ENCODE measurements at places on chromosomes 16 and 17.
A peak's percentile ranks its signal among the peaks of the same experiment; 100 is the strongest.

DNA sequence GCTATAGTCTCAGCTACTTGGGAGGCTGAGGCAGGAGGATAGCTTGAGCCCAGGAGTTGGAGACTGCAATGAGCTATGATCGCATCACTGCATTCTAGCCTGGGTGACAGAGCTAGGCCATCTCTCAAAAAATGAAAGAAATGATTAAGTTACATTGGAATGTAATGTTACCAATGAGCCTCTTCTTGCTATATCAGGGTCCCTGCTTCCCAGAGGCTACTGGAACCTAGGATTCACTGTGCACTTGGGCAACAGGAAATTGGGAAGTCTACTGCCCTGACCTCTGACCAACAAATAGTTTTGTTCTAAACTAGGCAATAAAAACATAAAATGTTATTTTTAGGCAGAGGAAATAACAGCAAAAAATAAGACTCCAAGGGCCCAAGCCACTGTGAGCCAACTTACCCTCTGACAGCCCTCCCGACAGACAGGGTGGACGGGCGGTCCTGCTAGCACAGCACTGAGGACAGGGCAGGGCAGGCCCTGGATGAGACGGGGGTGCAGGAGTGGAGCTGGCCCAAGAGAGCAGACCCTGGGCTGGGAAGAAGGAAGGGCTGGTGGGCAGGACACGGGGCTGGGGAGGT is 27.5 kb downstream of the NSMCE1 start:
- DNase-seq: no peak

- DNase-seq: no peak
These were observed 20.7 kb downstream of the MYBBP1A start for GRCh38 chr17:4534515-4534914.

GRCh38 chr17:51034800-51035199 is 85.9 kb downstream of the SPAG9 start:
- no peak for DNase-seq

- DNase-seq: no peak
These were observed 120.2 kb upstream of the CACNG3 start for GRCh38 chr16:24135624-24136565.

DNA sequence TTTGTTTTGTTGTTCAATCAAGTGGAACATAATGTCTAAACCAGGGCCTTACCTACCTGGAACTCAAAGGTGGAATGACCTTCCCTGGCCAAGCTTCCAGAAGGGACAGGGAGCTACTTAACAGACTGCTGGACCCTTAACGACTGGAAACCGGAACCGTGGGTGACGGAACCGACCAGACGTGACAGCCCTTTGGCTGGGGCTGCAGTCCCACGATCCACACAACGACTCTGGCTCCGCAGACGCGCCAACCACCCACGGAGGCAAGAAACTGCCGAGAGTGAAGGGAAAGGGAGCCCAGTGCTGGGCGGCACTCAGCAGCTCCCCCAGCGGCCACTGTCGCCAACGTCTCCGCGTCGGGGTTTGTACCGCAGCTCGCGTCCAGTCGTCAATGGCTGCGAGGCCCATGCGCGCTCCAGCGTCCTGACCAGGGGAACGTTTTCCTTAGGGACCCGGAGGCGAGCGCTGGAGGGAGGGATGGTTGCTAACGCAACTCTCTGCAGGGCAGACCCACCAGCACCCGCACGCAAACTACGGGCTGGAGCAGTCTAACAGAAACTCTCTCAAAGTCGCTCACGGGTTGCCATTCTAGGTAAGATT is 5.5 kb upstream of the KIF22 start:
- peak; percentile 86 for DNase-seq

DNA sequence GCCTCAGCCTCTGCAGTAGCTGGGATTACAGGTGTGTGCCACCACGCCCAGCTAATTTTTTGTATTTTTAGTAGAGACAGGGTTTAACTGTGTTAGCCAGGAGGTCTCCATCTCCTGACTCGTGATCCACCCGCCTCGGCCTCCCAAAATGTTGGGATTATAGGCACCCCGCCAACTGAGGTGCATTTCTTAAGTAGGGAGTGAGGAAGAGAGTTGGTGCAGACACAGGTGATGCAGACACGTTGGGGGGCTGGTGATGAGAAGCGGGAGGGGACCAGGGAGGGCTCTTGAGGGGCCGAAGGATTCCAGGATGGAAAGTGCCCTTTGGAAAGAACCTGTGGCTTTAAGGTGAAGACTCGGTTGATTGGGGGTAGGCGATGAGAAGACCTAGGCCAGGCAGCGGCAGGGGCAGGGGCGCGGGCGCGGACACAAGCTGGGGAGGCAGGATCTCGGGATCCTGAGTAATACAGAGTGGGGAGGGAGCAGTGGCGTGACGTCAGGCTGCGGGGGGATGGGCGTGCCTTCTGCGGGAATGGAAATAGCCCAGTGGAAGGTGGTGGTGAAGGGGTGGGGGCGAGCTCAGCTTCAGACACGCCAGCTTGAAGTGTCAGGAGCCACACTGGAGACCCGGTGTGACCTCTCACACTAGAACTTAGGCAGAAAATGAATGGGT is 2.5 kb upstream of the ATP6V0C start:
- DNase-seq: no peak

GRCh38 chr16:47018223-47018891 is 44.9 kb upstream of the DNAJA2 start:
- DNase-seq: peak; percentile 39

- DNase-seq: no peak
These were observed 76.3 kb downstream of the TANC2 start for GRCh38 chr17:63042256-63042812.

- DNase-seq: no peak
These were observed 15.3 kb downstream of the KIF18B start for GRCh38 chr17:44932096-44932786.

GRCh38 chr16:85376292-85377095 is 236.6 kb upstream of the GSE1 start:
- DNase-seq: no peak

DNA sequence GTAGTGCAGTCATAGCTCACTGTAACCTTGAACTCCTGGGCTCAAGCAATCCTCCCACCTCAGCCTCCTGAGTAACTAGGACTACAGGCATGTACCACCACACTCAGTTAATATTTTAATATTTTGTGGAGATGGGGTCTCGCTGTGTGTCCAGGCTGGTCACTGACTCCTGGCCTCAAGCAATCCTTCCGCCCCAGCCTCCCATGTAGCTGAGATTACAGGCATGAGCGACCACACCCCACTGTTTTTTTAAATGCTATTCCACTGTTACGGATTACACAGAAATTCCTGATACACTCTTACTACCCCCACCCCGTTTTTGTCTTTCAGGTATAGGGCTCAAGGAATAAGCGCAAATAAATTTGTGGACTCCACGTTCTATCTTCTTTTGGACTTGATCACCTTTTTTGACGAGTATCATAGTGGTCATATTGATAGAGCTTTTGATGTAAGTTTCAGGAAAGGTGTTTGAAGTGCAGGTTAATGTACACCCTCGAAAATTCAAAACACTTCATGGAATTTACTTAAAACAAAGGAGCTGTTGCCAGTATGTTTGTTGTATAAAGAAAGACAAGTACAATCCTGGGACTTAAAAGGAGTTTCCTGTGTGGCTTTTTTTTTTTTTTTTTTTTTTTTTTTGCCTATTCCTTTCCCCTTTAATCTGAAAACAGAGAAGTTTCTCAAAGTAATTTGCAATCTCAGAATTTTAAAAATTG is 26.2 kb upstream of the SLC12A3 start:
- DNase-seq: no peak

DNA sequence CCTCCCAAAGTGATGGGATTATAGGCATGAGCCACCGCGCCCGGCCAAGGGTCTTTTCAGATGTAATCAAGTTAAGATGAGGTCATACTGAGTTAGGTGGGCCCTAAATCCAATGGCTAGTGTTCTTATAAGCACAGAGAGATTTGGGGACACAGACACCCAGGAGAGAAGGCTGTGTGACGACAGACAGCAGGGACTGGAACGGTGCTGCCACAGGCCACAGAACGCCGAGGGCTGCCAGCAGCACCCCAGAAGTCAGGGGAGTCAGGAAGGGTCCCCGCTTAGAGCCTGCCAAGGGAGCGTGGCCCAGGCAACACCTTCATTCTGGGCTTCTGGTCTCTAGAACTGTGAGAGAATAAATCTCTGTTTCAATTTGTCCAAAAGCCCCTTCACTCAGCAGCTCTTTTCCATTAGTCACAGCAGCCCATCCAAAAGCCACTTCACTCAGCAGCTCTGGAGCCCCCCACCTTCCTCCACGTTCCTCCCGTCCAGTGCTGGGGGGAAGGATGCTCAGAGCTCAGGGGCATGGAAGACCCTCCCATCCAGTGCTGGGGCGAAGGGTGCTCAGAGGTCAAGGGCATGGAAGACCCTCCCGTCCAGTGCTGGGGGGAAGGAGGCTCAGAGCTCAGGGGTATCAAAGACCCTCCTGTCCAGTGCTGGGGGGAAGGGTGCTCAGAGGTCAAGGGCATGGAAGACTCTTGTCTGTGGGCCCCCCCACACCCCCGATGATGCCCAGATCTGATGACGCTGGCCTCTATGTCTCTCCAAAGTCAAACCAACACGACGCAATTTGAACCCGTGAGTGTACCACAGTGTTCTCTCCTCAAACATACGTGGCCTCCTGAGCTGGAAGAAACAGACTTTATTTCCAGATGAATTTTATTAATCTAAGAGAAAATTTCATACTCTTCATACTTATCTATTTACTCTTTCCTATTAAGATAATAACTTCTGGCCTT is 11.9 kb downstream of the RAB40B start:
- no peak for DNase-seq

- DNase-seq: no peak
These were observed 70.4 kb downstream of the RPH3AL start for GRCh38 chr17:282000-282911.

Data from activated naive CD8-positive, alpha-beta T cell treated with anti-CD3 and anti-CD28 coated beads, Interleukin-2, amount 50 U/mL, for 24 hours (primary cell).